Gastroesophageal sphincter (tissue), 4 donors: ENCODE measurements at places on chromosomes 5 and 9. TPM values are rescaled to one million over a fixed set of nuclear protein-coding genes. Genes with fewer than 3 reads are reported as not detected.

The NUDCD2 gene
- 9.6 TPM for total RNA-seq

The CDO1 gene
- 9.7 TPM for total RNA-seq

The NXNL2 gene
- total RNA-seq = not detected

The PTPN3 gene
- total RNA-seq = 1.4 TPM

The FOXD4L3 gene
- not detected for total RNA-seq

The PRR16 gene
- 3.2 TPM for total RNA-seq

GRCh38 chr5:61053937-61054336 is 108.3 kb downstream of the SMIM15 start:
- no peak for ATAC-seq

DNA sequence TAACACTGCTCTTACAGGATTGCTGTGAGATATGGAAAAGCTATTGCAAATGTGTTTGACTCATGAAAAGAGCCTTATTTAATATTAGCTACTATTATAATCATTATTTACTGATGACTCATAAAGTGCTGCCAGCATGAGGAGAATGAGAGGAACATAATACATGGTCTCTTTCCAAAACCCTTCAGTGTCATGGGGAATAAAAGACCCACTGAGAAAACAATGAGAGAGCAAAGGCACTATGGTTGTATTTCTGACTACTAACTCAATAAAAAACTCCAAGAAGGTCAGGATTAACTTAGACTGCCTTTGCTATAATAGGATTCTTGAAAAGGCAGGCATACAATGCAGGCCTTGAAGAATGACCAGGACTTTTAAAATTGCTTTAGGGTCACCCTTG is 633.5 kb downstream of the DTWD2 start:
- ATAC-seq = no peak

DNA sequence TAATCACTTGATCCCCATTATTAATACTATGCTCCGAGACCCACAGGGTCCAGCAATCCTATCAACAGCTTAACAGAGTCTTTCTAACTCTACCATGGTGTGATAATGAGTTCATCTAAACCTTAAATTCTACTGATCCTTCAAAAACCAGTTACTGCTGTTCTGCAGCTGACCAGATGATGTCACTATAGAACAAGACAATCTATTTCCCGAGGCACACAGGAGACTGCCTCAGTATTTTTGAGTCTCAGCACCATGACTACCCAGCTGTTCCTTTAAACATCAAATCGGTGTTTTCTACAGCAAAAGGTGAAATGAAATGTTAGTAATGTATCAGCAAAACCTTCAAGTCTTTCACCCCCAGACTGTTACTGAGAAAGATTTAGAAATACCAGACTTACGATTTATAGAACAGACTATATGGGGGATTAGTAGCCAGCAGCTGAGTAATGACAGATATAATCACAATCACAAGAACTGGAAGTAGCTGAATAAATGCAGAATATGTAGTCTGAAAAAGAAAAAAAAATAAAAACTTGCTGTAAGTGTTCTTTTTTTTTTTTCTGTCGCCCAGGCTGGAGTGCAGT is 16.9 kb downstream of the DNAJC18 start:
- ATAC-seq = peak; percentile 71

DNA sequence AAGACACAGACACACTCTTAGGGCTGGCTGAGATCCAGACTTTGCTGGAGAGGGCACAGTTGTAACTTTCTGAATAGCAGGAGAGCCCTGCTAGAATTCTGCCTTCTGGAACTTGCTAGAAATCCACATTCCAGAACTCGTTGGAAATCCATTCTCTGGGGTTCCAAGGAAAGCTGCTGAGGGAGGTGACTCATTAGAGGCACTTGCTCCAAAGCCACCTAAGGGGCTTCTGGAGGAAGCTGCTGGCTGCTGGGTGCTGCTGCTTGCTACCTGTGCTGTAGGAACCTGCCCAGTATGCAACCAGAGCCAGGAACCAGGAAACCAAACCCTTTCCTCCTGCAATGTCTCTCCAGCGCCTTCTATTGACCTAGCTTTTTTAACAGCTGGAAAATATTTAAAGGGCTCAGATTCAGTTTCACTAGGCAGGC is 4.1 kb upstream of the TLE4 start:
- no peak for ATAC-seq

DNA sequence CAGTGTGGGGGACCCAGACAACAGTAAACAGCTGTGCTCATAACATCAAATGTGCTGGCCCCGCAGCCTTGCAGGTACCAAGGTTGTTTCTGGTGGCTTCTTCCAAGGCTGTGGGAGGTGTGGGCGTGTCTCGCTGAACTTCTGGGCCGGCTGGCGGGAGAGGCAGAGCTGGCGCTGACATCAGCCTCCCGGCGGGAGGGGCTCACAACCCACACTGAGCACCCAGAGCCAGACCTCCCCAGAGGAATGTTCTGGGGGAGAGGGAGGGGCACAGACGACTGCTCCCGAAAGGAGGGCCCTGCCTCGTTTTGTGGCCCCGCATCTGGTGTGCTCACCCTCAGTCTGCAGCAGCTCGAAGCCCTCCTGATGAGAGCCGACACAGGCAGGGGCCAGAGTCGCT is 6.9 kb upstream of the SLC12A7 start:
- ATAC-seq = peak; percentile 68

DNA sequence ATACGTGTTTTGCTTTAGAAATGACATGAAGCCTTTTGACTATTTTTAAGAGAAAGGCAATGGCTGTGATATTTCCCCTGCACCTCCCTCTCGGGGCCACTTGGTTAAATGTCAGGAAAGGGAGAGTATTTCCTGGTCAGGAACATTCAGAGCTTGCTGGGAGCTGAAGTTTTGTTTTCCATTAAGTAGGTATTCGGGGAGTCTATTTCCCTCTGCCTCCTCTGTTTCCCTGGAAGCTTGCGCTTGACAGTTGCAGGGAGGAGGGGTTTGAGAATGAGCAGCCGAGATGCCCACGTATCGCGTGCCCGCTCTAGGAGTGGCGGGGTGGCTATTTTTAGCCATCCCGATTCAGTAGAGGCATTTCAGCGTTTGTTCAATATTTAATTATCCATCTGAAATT is 6.7 kb downstream of the DAB2IP start:
- ATAC-seq = peak; percentile 68
